Uterus (tissue), 4 donors: ENCODE measurements at places on chromosomes 16 and 17. TPM values are rescaled to one million over a fixed set of nuclear protein-coding genes. Genes with fewer than 3 reads are reported as not detected.

DNA sequence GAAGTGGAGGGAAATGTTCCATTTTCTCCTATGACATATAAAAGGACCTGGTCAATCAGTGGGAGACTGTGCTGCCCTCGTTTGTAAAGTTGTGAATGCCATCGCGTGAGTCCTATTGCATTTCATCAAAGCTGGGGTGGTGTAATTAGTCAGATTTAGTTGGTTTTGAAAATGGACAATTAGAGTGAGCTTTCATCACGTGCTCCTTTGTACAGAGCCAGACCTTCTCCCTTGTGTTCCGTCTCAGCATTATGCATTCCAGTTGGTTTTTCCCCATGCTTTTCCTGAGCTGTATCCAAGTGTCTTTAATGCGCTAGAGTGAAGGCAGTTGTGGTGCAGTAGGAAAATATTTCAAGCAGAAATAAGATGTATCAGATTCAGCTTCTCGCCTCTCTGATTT is 10.4 kb downstream of the SEC14L1 start:
- no peaks in the 10 kb centered on the region for H3K4me1 ChIP-seq
- no peak for DNase-seq
- no peaks in the 10 kb centered on the region for H3K36me3 ChIP-seq
- H3K27me3 ChIP-seq, result no peaks in the 10 kb centered on the region

The G6PC1 gene
- total RNA-seq, result not detected

GRCh38 chr17:72998343-72998742 is 94.1 kb downstream of the SLC39A11 start:
- no peaks in the 10 kb centered on the region for H3K27me3 ChIP-seq
- no peak overlapping the region for H3K4me3 ChIP-seq
- DNase-seq, result no peak

The RHBDF1 gene
- 14.7 TPM for total RNA-seq
